ENCODE measurements at places on chromosomes 3 and 15.

DNA sequence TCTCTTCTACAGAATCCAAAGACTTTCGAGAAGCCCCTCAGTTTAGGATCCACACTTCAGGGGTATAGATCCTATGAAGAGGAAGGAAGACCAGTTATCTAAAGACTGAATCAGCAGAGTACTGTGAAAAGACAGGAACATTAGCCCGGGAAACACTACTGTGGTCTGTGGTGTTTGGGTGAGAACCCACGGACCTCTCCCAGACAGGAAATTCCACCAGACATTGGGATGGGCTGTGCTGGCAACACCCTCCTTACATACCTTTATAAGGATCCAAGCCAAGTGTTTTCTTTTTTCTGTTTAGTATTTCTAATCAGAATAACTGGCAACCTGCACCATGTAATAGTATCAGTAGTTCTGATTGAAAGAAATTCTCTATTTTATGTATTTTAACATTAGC, 14.1 kb downstream of the TMEM207 start:
- DNase-seq, result no peak

- no peak for DNase-seq
These were observed 132.5 kb downstream of the FOXP1 start for GRCh38 chr3:71451060-71451459.

DNA sequence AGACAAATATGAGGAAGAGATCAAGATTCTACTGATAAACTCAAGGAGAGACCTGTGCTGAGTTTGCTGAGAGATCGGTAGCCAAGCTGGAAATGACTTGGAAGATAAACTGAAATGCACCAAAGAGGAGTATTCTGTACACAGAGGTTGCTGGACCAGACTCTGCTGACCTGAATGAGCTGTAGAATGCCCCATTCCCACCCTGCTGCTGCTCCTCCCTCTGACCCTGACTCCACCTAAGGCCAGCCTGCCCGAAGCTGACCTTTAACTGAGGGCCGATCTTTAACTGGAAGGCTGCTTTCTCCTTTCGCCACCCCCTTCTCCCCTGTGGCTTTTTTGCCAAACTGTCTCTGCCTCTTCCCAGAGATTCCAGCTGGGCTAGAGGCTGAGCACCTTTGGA, 34.6 kb downstream of the CDIN1 start:
- DNase-seq, result no peak

GRCh38 chr3:12275974-12276650, 12.8 kb upstream of the PPARG start:
- DNase-seq, result no peak

DNA sequence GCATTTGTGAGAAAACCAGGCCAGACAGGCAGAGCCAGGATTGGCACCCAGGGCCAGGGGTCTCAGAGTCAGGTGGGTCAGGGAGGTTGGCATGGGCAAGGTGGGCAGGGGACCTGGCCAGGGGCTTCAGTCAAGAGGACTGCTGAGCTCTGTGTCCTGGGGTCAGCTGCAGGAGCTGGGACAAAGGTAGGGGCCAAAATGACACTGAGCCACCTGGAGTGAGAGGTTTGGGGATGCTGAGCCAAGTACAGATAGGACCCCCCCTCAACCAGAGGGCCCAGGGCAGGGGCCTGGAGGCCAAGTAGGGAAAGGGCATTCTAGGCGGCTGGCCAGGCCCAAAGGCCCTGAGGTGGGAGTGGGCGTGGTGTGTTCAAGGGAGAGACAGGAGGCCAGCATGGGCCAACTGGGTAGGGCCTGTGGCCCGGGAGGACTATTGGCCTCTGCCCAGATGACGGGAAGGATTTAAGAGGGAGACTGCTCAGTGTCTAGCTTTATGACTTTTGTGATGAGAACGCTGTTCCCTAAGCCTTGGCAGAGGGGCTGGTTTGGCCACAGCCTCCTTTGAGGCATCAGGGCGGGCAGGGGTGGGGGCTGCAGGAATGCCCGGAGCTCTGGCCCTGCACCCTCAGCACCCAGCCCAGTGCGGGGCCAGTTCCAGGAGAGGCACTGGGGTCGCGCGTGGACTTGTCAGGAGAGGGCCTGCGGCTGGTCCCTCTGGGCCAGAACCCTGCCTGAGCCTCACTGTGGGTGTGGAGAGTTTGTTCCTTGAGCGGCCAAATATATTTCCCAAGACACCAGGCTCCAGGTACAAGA, 3.1 kb downstream of the CFAP100 start:
- no peak for DNase-seq
